ENCODE measurements at places on chromosomes 4 and X. TPM values are rescaled to one million over a fixed set of nuclear protein-coding genes. Genes with fewer than 3 reads are reported as not detected.

Gene ZFYVE28
- 5.9 TPM for total RNA-seq

Gene SPANXA1
- not detected for total RNA-seq

Gene VCX3B
- total RNA-seq, result not detected

Gene STPG2
- 0.12 TPM for total RNA-seq

Gene RIBC1
- total RNA-seq, result 0.68 TPM

Gene CORIN
- total RNA-seq, result 0.12 TPM

Gene TGIF2LX
- not detected for total RNA-seq

Gene LONRF3
- total RNA-seq, result 0.47 TPM

Gene SASH3
- total RNA-seq, result not detected
